HCEC 1CT (cell line): ENCODE measurements at places on chromosomes 1 and 21.

- DNase-seq = no peak
Measured at GRCh38 chr21:26106562-26106961, 64.0 kb downstream of the APP start.

- DNase-seq = no peak
Measured at GRCh38 chr1:117436513-117436912, 69.3 kb downstream of the MAN1A2 start.

- DNase-seq = no peak
Measured at GRCh38 chr21:46610018-46610701, 5.3 kb upstream of the S100B start.

- no peak for DNase-seq
Measured at GRCh38 chr1:16191916-16192546, 20.4 kb downstream of the ARHGEF19 start.

DNA sequence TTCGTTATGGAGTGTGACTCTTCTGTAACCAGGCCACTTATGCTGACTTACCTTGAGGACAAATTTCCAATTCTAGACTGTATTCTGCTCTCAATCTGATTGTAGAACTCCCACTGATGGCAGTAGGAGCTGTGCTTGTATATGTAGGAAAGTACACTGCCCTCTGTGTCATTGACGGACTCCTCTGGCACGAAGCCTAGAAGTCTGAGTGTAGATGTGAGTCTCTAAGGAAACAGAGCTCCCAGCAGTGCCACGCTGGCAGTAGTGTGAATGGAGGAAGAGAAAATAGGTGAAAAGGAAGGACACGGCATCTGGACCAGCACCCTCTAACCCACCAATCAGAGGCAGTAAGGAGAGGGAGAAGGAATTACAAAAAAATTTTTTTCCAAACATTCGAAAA lies 130.4 kb upstream of the ADGRL2 start:
- peak; percentile 76 for DNase-seq

- DNase-seq = peak; percentile 10
Measured at GRCh38 chr1:176617881-176618280, 154.9 kb downstream of the PAPPA2 start.

GRCh38 chr1:90510143-90510542 lies 207.0 kb downstream of the BARHL2 start:
- no peak for DNase-seq

- DNase-seq = no peak
Measured at GRCh38 chr21:15285556-15285955, 220.8 kb upstream of the NRIP1 start.

- peak; percentile 21 for DNase-seq
Measured at GRCh38 chr1:156898161-156898566, 4.6 kb downstream of the PEAR1 start.

DNA sequence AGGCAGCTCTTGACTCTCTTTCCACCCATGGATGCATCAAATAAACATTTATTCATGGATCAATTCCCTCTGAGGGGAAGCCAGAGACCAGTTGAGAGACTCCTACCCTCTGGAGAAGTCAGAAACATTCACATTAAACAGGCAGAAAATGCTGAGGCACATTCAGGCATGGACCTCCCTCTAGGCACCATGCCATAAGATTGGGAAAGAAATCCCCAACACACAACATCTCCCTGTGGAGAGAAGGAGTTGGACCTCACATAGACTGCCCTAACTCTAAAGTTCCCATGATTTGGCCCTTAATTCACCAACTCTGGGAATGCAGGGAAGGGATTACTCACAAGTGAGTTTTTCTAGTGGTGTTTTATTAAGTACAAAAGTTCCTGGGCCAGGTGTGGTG lies 415.3 kb upstream of the C1orf87 start:
- DNase-seq = no peak

- DNase-seq = no peak
Measured at GRCh38 chr1:107477233-107477632, 336.4 kb downstream of the NTNG1 start.

DNA sequence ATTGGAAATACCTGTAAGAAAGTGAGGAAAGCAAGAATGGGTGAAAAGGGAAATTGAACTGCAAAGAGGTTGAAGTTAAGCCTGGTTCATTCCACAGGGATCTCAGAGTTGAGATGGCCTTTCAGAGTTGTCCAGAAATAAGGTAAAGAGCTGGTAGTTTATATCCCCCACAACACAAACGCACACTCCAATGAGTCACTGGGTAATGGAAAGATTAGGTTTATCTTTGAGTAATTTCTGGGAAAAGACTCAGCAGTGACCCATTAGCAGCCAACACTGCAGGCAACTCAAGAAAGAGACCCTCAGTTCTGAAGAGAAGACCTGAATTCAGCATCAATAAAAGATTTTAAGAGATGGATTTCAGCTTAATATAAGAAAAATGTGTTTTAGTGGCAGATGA lies 485.5 kb downstream of the PTPRC start:
- peak; percentile 38 for DNase-seq

- no peak for DNase-seq
Measured at GRCh38 chr1:197485790-197486189, 217.7 kb downstream of the CRB1 start.

- DNase-seq = no peak
Measured at GRCh38 chr21:26782331-26782730, 62.9 kb downstream of the ADAMTS1 start.

GRCh38 chr1:25675729-25676476 lies 59.3 kb downstream of the MAN1C1 start:
- DNase-seq = no peak

DNA sequence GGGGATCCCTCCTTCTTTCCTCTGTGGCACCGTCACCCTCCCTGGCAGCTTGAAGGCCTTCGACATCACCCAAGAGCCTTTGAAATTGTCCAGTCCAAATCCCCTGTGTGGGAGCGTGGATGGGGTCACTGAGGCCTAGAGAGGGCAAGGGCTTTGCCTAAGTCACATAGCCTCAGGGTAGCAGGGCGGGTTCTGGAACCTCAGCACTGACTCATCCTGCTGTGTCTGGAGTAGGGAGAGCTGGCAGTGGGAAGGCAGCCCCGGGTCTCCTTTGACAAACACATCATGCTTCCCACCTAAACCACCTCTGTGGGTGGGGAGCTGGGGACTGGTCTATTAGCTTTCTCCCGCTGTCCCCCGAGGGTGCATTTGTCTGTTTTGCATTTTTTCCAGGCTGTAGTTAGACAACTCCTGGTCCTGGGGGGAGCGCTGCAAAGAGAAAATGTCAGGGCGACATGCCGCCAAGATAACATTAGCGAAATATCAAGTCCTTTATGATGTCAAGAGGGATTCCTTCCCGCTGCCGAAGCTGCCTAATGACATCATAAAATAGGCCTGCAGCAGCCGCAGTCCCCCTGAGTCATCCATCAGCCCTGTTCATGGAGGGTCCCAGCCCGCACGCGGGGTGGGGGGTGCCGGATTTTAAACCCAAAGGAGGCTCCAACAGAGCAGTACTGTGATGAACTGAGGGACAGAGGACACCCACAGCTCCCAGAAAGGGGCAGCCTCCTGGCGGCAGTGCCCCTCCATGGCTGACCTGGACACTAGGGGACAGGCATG lies 77.0 kb upstream of the POU3F1 start:
- no peak for DNase-seq

- DNase-seq = no peak
Measured at GRCh38 chr1:182283746-182284544, 107.6 kb downstream of the GLUL start.

DNA sequence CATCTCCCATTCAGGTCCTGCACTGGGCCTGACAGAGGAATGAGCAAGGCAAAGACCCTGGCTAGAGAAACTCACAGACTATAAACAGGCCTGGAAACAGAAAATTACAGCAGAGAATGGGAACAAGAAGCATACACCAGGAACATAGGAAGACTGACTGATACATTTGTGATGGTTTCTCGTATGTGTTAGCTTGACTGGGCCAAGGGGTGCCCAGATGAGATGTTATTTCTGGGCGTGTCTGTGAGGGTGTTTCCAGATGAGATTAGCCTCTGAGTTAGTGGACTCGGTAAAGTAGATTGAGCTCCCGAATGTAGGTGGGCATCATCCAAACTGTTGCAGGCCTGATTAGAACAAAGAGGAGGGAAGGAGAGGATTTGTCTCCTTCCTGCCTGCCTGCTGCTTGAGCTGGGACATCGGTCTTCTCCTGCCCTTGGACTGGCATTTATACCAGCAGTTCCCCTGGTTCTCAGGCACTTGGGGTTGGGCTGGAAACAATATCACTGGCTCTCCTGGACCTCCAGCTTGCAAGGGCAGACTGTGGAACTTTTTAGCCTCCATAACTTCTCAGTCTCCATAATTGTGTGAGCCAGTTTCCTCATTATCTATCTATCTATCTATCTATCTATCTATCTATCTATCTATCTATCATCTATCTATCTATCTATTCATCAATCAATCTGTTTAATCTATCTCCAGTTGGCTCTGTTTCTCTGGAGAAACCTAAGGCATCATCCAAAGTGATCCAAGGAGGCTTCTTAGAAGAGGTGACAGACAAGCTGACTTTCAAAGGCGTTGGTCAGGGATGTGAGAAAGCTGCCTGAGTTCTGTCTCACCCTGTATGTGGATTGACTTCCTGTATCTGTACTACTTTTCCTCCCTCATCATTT lies 9.7 kb upstream of the FOXO6 start:
- no peak for DNase-seq

DNA sequence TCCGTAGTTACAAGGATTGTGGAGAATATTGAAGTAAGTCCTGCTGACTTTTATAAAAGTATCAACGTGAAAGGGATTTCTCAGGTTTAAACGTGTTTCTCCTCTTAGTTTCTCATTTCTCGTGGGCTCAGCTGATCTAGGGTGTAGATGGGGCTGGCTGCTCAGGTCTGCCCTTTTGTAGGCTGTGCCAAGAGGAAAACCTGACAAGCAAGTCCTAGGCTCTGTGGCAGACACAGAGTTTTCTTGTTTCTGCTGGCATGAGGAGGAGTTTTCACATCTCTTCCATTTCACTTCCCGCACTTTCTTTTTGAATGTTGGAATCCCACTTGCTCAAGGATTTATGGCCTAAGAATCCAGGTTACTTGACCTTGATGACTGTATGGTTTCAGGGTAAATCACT lies 14.8 kb downstream of the VPS13D start:
- DNase-seq = no peak

- DNase-seq = peak; percentile 33
Measured at GRCh38 chr21:16211339-16212303, 481.8 kb downstream of the USP25 start.

DNA sequence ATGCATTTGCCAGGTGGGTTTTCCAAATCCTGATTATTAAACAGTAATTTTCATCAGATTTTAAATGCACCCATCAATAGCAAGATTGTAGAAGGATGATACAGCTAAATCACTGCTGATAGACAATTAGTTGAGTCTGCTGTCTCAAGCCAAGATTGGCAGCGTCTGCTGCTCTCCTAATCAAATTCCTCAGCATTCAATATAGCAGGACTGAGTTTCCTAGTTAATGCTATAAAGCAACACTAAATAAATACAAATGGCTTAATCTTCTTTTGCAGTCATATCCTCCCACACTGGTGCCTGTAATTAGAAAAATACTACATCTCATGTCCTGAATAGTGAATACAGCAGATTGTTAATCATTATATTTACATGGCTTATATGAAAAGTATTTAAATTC lies 1028.8 kb downstream of the ADGRL2 start:
- no peak for DNase-seq

DNA sequence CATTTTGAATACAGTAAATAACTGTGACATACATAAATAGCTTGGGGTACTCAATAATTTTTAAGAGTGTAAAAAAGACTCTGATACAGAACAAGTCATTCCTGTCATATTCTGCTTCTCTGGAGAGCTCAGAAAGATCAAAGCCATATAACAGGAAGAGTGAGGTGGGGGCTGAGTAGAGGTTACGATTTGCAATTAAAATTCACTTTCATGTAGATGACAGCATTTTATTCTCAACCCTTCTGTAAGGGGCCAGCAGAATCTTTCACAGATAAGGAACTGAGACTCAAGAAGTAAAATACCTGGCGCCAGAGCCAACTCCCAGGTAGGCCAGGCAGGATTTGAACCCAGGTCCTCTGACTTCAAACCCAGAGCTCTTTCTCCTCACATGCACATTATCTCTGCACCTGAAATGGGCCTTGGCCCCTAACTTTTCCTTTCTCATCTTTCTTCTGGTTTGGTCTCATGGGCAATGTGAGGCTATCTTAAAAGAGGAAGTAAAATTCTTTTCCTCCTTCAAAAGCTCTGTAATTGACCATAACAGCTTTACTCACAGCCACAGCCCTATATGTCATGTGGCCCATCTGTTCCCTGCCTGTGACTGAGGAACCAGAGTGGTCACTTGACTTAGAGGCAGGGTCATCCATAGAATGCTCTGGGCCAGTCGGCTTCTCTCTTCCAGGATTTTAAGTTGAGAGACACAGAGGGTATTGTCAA lies 80.9 kb upstream of the SYT6 start:
- no peak for DNase-seq

DNA sequence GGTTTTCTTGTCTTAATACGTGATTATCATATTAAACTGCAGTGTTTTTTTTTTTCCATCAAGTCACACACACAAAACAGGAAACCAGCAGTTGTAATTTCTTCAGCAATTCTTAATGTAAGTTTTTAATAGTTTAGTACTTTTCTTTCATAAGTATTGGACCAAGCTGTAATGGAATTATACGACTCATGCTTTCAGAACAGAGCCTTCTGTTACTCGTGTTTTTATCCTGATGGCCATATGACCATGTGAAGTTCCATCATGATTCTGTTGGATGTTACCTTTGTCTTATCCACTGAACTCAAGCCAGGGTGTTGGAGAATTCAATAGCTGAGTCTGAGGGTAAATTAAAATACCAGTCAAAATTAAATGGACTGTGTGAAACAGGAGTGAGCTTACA lies 72.0 kb upstream of the S1PR1 start:
- no peak for DNase-seq

DNA sequence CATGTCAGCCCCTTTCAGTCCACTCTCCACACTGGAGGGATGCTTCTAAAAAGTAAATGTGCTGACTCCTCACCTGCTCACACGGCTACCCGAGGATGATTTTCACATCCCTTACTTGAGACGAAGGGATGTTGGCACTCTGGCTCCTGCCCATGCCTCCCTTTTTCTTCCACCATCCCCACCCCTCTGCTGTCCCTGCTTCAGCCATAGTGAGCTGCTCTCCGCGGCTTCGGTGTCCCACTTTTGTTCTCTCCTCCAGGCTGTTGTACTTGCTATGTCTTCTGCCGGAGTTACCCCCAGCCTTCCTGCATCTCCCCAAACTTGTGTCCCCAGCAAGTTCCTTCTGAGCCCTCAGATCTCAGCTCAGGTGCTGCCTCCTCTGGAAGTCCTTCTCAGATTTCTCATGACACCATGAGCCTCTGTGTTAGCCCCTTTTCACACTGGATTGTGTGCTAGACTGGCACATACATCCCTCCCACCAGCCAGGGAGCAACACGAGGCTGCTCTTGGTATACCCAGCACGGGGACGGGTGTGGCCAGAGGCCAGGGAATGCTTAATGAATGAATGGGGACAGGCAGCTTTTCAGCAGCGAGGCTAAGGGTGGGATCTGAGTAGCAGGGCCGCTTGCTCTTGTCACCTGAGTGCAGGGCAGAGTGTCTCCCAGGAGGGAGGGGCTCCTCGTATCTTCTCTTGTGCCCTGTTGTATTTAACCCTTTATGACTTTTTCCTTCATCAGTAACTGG lies 1.3 kb downstream of the ACOT11 start:
- no peak for DNase-seq
